ENCODE measurements at places on chromosomes 4 and X. TPM values are rescaled to one million over a fixed set of nuclear protein-coding genes. Genes with fewer than 3 reads are reported as not detected.

The ERCC6L gene
- 0.15 TPM for total RNA-seq

The HPGDS gene
- total RNA-seq, result 5.7 TPM

The CCNA2 gene
- total RNA-seq, result 0.88 TPM

The RRAGB gene
- 17.2 TPM for total RNA-seq

The USP17L10 gene
- total RNA-seq, result not detected

The GABRE gene
- total RNA-seq, result 41.9 TPM

The BMX gene
- 3.7 TPM for total RNA-seq

The FAM199X gene
- 18.4 TPM for total RNA-seq

The ATP1B4 gene
- not detected for total RNA-seq

The ADH5 gene
- 230 TPM for total RNA-seq

The GRPR gene
- 0.36 TPM for total RNA-seq

The EGF gene
- total RNA-seq, result 0.29 TPM

The CPZ gene
- total RNA-seq, result 10.0 TPM

DNA sequence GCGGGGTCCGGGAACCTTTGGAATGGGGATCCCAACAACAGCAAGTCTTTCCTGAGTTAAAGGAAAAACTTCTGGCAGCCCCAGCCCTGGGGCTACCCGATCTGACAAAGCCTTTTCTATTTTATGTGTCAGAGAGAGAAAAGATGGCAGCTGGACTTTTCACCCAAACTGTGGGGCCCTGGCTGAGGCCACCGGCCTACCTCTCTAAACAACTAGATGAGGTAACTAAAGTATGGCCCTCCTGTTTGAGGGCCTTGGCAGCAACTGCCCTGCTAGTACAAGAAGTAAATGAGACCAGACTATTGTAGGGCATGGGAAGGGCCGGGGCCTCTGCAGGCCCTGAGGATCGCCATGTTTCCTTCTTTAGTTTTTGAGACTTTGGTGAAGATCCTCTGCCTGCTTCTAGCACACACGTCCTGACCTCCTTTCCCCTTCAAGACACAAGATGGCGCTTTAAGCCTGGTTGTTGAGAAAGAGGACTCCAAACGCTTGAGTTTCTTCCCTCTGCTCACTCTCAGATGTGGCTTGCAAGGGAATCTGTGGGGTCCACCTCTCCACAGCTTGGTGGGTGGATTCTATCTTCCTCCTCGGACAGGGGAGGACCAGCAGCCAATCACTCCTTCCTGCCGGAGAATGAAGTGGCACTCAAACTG, 18.5 kb upstream of the DRD5 start:
- DNase-seq, result no peak

GRCh38 chr4:38769441-38769840, 13.3 kb downstream of the TLR10 start:
- no peak for DNase-seq

GRCh38 chr4:38842994-38843393, 13.6 kb downstream of the TLR6 start:
- DNase-seq, result no peak

- no peak for DNase-seq
Observed at GRCh38 chr4:55256787-55257186, 89.3 kb upstream of the SRD5A3 start.

GRCh38 chrX:24682739-24683432, 10.8 kb upstream of the POLA1 start:
- no peak for DNase-seq

GRCh38 chr4:171334549-171334948, 478.7 kb upstream of the GALNTL6 start:
- DNase-seq, result no peak

GRCh38 chr4:52472444-52472843, 186.7 kb downstream of the USP46 start:
- no peak for DNase-seq

- DNase-seq, result no peak
Observed at GRCh38 chr4:48337731-48338130, 3.6 kb upstream of the SLAIN2 start.

DNA sequence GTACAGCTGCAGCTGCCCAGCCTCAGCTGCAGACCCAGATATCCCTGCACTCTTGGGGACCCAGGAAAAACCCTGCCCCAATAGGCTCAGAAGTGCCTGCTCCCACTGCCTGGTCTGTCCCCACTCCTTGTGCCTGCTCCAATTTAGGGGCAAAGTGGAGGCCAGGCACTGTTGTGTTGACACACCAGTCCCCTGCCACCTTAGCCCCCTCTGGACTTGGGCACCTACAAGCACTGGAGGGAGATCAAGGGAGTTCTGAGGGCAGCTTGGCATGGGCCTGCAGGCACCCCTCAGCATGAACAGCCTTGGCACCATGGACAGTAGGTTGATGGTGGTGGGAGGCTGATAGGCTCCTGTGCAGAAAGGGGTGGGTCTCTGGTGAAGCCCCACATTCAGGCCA, 2020.8 kb upstream of the ADGRL3 start:
- DNase-seq, result no peak

- DNase-seq, result no peak
Observed at GRCh38 chrX:39653691-39654090, 444.1 kb downstream of the BCOR start.

- no peak for DNase-seq
Observed at GRCh38 chr4:37994569-37994968, 34.4 kb downstream of the PTTG2 start.

- no peak for DNase-seq
Observed at GRCh38 chrX:143853488-143853887, 30.4 kb upstream of the UBE2NL start.

- no peak for DNase-seq
Observed at GRCh38 chrX:124475358-124475757, 129.0 kb downstream of the SH2D1A start.

- DNase-seq, result no peak
Observed at GRCh38 chrX:46319750-46320149, 225.5 kb downstream of the ZNF674 start.

DNA sequence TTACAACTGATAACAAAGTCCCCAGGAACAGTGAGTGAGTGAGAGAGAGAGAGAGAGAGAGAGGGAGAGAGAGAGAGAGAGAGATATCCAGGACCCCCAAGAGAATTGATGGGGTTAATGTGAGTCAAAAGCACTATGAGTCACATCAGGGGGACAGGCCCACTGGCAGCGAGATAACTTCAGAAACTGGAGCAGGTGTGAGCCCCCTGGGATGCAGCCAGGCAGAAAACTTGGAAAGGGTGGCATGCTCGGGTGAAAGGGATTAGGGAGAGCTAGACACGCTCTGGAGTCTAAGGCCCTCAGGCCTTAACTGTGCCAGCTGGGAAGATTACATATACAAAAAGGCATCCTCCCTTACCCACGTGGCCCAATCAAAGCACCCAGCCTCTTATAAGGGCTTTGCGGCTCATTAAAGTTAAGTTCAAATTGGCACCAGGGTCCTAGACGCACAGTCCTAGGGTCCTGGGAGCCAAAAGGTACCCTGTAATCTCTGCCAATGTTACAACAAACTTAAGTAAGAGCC, 841 bp downstream of the ACOT9 start:
- DNase-seq, result no peak

GRCh38 chrX:39734174-39734776, 363.5 kb downstream of the BCOR start:
- no peak for DNase-seq

GRCh38 chr4:152564336-152564735, 28.4 kb upstream of the FBXW7 start:
- no peak for DNase-seq

DNA sequence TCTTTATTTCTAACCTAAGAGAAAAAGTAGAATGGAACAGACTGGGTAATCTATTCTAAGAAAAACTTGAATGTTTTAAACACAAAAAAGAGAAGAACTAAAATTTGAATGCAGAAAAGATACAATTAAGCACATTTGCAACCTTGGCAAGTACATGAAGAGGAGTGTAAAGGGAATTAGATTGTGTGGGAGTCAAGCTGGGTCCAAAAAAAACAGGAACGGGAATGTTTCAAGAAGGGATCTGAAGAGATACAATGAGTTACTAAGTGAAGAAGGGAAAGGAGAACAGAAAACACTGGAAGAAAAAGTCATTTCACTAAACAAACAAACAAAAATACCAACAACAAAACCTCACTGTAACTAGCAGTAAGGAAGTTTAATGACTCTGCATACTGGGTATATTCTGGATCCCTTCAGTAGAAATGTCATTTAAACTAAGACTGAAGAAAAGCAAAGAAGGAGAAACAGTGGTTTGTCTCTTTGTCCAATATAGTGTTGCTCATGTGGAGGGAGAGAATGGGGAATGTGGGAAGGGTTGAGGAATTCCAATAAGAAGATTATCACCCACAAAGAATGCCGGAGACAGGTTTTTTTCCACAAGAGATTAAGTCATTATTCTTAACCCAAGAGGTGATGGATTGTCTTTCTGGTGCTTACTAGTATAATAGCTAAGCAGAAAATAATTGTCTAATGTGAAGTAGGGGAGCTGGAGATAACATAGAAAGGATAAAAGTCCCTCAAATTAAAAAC, 50.4 kb upstream of the PTPN13 start:
- DNase-seq, result no peak

DNA sequence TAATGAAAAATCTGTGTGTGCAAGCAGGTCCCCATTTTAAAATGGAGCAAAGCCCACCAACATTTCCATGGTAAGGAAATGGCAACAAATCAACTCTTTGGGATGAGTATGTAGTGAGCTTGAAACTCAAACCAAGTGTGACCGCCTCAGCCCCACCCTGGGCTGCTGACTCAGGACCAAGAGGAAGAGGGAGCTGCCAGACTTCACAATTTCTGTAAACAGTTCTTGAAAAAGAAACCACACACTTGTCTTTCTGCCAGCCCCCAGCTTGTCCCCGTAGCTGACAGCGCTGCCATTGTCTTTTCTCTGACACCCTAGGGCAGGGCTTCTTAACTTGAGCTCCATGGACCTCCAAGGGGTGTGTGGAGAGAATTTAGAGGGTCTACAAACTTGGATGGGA, 10.3 kb downstream of the RTL5 start:
- peak; percentile 84 for DNase-seq

DNA sequence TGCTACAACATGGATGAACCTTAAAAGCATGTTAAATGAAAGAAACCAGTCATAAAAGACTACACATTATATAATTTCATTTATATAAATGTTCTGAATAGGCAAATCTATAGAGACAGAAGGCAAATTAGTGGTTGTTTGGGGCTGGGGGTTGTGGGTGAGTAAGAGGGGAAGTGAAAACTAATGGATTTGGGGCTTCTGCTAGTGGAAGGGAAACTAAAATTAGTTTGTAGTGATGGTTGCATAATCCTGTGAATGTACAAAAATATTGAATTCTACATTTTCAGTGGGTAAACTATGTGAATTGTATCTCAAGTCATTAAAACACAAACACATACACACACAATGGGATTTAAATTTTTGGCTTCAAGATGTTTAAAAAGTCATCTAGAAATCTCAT, 25.4 kb upstream of the LIMCH1 start:
- DNase-seq, result no peak

GRCh38 chrX:150155436-150156035, 207.6 kb upstream of the MAMLD1 start:
- peak; percentile 81 for DNase-seq

DNA sequence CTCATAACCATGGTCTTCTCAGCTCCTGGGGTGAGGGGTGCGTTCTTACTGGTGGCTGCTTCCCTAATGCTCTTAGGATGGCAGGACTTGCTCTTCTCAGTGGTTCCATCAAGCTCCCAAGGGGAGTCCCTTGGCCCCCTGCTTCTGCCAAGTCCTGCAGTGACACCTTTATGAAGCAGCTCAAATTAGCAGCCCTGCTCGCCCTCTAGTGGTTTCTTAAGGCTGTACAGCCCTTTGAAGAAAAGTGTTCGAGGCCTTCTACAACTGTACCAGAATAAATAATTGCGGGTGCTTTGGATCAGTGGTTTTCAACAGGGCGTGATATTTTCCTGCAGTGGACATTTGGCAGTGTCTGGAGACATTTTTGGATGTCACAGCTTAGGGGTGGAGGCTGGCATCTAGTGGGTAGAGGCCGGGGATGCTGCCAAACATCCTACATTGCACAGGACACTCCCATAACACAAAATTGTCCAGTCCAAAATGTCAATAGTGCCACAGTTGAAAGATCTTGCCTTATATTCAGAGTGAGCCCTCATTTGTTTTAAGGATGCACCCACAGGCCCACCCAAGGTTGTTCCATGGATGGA, 204.7 kb upstream of the S100G start:
- no peak for DNase-seq

GRCh38 chr4:7421356-7422150, 13.2 kb downstream of the PSAPL1 start:
- peak; percentile 68 for DNase-seq

DNA sequence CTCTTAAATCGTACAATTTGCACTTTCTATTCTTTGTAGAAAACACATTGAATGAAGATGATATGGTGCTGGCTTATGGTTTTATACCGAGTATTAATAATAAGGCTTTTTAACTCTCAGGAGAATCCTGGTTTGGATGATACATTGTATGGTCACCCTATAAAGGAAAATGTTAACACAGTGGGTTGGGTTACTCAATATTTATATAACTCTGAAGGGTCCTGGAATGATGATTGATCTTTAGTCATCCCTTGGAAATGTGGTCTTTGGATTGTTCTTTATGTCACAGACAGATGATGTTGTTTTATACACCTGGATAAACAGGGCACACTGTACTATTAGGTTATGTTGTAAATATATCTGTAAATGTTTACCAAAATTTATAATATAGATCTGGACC, 496.2 kb upstream of the NDST4 start:
- no peak for DNase-seq

DNA sequence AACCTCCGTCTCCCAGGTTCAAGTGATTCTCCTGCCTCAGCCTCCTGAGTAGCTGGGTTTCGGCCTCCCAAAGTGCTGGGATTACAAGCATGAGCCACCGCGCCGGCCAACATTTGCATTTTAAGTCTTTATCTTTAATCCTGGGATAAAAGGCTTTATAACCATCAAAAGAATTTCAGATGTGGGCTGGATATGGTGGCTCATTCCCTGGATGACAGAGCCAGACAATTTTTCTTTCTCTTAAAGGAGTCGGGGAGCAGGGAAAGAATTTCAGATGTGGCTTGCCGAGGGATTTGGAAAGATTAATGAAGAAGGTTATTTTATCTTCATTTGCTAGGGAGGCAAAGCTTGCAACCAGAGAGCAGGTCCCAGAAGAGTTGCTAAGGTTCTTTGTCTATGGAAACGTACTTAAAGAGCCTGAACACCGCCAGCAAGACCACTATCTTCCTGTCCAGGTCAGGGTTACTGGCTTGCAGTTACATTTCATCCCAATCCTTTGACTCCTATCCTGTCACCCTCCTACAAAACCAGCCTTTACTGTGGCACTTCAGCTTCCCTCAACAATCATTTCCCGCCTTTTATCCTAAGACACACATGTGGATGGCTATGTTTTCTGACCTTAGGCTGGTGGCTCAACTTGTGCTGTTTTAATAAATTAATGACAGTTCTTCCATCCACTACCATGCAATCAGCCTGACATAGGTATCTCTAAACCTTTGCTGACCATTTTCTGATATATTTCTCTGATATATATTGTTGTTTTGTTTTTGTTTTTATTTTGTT, 3.9 kb upstream of the KLHL8 start:
- no peak for DNase-seq
